HTR-8/SVneo (cell line): ENCODE measurements at places on chromosomes 11 and 22.

- no peak for DNase-seq
Observed at GRCh38 chr22:49642331-49642730, 185.3 kb downstream of the BRD1 start.

DNA sequence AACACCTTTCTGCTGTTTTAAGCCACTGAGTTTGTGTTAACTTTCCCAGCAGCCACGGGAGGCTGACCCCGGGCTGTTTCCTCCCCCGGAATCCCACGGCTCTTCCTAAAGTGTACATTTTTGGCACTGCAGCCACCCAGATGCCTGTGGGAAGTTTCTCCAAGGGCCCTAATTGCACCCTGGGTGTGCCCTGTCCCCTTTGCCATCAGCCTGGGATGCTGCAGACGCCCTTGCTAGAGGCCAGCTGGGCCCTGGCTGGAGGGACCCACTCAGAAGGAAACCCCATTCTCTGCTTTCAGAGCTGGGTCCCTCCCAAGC is 883.3 kb downstream of the BRD1 start:
- DNase-seq = no peak

DNA sequence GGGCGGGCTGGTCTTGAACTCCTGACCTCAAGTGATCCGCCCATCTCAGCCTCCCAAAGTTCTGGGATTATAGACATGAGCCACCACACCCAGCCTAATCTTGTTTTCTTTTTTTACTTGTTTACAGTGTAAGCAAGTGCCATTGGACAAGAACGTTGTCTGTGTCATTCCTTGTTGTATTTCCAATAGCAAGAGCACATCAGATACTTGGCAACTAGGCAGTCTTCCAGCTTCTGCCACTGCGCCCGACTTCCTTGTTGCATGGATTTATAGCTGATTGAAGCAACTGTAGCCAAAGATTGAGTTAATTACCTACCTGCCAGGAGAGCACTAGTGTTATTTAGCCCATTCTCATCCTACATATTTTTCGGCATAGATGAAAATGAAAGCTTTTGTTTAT is 3.1 kb upstream of the SGSM3 start:
- DNase-seq = no peak

GRCh38 chr11:128725630-128726319 is 31.9 kb downstream of the FLI1 start:
- DNase-seq = no peak

- DNase-seq = no peak
Observed at GRCh38 chr11:65404638-65405339, 17.8 kb upstream of the NEAT1 start.

- no peak for DNase-seq
Observed at GRCh38 chr11:126415669-126416420, 60.4 kb downstream of the ST3GAL4 start.

DNA sequence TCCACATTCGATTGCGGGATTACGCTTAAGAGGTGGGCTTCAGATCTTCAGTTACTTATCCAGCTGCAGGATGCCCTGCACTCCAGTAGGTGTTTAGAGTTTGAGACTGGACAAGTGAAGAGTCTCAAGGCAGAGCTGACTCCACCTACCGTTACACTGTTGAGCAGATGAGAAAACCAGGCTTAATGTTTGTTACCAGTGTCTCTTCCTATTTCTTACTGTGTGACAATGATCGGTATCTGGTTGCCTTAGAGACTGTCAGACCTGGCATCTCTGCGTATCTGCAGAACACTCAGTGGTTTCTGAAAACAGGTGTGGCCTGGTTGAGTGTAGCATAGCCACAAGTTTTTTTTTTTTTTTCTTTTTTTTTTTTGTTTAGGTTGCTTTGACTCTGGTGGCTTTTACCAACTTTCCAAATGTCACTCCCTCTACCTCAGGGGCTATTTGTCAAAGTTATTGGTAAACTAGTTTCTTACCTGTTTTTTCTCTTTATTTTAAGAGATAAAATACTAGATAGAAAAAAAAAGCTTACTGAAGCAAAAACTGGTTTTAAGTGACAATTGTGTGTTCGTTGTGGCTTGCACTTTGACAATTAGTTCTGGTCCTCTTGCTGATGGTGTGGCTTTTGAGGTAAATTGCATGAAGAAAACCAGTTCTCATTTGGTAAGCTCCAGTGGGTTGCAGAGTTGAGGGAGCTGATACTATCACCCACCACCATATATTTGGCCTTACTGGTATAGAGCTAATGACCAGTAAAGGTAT is 284.8 kb downstream of the ETS1 start:
- DNase-seq = no peak

DNA sequence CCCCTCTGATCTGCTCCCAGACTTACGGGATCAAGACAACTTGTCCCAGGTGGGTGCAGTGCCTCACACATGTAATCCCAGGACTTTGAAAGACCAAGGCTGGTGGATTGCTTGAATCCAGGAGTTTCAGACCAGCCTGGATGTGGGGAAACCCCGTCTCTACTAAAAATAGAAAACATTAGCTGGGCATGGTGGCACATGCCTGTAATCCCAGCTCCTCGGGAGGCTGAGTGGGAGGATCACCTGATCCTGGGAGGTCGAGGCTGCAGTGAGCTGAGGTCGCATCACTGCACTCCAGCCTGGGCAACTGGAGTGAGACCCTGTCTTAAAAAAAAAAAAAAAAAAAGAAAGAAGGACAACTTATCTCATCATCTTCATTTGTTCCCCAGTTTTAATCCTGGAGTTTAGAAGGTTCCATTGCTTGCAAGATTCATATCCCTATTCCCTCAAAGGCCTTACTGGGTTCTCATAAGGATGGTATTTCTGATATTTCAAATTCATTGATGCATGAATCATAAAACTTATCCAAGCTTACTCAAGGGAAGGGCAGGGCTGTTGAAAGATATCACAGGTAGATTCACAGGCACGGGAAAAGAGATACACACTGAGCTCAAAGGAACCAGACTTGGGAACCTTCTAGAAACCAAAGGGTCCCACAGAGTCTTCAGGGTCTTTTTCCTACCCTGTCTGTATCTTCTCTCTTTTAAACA is 14.6 kb downstream of the ENDOD1 start:
- no peak for DNase-seq

- DNase-seq = no peak
Observed at GRCh38 chr22:44924710-44925109, 85.1 kb downstream of the PHF21B start.

- DNase-seq = no peak
Observed at GRCh38 chr11:123682696-123683410, 28.4 kb upstream of the SCN3B start.

DNA sequence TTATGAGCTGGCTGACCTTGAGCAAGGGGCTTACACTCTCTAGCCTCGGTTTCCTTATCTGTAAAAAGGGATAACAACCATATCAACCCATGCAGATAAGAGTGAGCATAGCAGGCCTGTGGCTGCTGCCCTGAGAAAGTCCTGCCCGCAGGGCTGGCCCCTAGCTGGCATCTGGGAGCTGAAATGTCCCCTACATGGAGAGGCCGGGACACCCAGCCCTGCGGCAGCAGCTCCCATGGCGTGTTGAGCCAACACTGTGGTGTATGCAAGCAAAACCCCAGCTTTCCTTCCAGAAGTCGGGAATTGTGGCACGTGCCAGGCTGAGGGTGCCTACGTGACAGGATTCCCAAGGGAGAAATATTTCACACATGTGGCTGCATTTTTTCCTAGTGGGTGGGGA is 358.9 kb downstream of the CTTN start:
- no peak for DNase-seq

- no peak for DNase-seq
Observed at GRCh38 chr11:134386945-134387344, 25.1 kb downstream of the B3GAT1 start.

- peak; percentile 2 for DNase-seq
Observed at GRCh38 chr11:21511835-21512440, 680.9 kb upstream of the ANO5 start.

DNA sequence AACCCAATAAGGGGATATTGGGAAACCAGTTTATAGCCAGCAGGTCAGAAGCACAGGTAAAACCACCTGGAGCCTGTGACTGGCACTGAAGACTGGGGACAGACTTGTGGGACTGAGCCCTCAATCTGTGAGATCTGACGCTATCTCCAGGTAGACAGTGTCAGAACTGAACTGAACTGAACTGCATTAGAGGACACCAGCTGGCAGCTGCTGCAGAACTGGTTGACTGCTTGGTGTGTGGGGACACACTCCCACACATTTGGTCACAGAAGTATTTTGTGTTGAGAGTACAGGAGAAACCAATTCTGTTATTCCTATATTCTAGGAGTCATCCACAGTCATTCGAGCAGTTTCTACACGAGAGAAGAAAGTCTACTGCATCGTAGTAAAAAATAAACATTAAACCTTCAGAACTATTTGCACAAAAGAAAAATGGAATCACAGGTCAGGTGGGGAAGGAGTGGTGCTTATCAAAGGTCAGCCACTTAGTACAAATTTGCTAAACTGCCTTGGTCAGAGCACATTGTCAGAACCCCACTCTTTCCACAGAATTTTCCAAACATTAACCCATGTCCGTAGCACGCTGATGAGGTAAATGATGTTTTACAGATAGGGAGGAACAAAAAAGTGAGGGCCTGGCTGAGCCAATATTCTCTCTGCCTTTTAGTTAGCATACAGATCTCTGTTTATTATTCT is 77.2 kb downstream of the SIK3 start:
- DNase-seq = no peak

DNA sequence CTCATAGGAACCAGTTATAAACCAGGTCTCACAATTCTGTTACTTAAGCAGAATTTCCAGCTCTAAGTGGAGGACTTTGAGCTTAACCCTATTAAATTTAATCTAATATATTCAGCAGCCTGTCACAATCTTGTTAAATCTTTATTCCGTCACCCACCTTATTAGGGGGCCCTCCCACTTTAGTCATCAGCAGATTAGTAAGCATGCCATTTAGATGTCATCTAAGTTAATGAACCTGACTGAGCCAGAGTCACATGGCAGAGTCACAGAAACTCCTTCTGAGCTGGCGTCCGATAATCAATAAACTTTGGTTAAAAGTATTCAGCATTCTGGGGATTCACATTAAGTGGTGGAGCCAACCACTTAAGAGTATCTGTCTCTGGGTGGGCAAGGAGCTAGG is 35.1 kb downstream of the TTC12 start:
- no peak for DNase-seq

- DNase-seq = no peak
Observed at GRCh38 chr22:22410121-22410520, 98.4 kb downstream of the ZNF280B start.

- DNase-seq = peak; percentile 29
Observed at GRCh38 chr11:33452836-33453624, 195.8 kb downstream of the HIPK3 start.

DNA sequence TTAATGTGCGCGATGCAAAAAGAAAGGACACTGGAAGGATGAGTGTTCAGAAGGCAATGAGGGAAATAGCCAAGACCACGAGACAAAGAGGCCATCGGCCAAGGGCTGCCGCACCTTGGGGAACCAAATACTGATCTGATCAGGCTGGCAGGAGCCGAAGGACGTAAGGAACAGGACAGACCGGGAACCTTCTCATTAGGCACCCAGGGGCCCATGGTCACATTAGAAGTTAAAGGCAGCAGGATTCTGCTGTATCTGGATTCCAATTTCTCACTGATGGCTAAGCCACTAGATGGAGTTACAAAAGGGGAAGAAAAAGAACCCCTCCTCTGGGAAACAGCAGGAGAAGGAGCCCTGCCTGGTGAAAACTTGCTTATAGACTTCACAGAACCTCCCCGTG is 28.8 kb upstream of the CPT1A start:
- DNase-seq = no peak

GRCh38 chr11:26276798-26277424 is 55.0 kb upstream of the ANO3 start:
- peak; percentile 30 for DNase-seq

GRCh38 chr22:42489000-42489399 is 30.6 kb downstream of the RRP7A start:
- DNase-seq = no peak

DNA sequence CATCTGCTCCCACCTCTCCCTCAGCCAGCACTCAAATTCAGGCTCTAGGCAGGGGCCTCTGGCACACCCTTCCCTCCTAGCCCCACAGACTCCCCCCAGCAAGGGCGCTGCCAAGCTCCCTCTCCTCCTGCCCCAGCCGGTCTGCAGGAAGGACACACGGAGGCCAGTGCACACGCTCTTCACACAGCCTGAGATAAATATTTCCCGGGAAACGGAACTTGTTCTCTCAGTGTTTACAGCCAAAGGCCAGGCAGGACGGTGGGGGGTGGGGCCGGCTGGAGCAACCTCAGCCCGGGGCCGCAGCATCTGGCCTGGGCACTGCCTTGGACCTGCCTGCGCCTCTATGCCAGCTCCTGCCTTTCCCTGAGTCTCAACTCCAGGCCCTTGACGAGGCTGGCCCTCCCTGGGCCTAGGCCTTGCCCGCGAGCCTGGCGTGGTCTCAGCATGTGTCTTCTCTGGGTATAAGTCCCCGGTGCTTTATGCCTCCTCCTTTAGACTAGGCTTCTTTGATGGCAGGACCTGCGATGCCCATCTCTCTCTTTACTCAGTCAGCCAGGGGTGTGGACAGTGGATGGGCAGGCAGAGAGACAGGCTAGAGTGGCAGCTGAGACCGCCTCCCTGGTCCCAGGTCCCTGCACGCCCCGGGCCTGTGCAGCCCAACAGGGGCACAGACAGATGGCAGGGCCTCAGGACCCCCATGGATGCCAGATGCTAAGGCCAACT is 48.4 kb downstream of the PDE2A start:
- no peak for DNase-seq

DNA sequence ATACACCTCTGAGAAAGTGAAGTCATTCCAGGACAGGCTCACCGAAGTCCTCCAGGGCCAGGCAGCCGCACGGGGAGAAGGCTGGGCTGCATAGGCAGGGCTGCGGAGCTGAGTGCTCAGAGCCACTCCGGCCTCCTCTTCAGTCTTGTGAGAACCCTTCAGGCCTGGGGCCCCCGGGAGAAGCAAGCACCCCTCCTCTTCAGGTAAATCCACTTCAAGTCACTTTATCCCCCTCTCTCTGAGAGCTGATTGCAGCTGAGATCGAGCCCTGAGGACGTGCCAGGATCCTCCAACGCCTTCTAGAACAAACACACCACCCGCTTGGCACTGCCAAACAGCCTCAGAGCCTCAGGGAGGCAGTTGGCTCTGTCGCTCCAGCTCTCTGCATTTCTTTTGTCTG is 1526.3 kb downstream of the BRD1 start:
- DNase-seq = no peak

- no peak for DNase-seq
Observed at GRCh38 chr11:119671051-119671450, 57.9 kb downstream of the NECTIN1 start.

- DNase-seq = no peak
Observed at GRCh38 chr22:37521236-37521739, 2.1 kb upstream of the CARD10 start.

- peak; percentile 77 for DNase-seq
Observed at GRCh38 chr22:23385678-23386631, 194.1 kb downstream of the IGLL1 start.

DNA sequence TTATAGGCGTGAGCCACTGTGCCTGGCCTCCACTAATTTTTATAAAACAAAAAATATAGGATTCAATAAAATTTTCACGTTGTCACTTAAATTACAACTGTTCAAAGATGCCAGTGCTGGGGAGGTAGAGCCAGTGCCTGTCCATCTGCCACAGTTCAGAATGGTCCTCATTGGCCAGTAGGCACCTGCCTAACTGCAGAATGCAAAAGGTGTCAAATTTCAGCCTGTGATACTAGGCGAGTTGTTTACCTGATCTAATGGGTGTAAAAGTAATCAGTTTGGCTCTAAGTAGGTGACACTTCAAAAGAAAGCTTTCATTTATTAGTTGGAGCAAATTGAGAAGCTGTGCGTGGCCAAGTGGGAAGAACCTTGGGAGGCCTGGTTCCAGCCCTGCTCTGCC is 2.4 kb downstream of the SMARCB1 start:
- DNase-seq = no peak
